Liver (tissue), 10 donors: ENCODE measurements at places on chromosomes 7 and 10.
A peak's percentile ranks its signal among the peaks of the same experiment; 100 is the strongest.

DNA sequence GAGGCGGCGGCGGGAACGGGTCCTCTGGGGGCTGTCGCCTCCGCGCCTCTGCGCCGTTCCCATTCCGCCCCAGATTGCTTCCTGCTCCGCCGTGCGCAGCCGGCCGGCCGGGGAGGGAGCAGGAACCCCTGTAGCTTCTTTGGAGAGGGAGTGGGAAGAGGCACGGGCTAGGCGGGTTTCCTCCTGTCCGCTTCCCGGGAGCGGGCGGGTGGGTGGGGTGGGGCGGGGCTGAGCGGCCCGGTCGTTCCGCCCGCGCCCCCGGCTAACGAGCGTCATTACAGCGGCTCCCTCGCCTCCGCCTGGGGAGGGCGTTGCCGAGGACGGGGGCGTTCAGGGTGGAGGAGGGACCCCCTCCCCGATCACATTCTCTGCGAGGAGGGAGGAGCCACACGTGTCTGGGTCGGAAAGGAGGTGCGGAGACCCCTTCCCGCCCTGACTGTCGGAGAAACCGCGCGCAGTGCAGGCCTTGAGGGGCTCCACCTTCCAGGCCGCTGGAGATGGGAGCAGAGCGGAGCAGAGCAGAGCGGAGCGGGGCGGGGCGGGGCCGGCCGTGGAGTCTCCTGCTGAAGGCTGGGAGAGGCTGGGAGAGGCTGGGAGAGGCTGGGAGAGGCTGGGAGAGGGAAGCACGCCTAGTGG lies 39.7 kb downstream of the AGAP3 start:
- no peak for DNase-seq
- no peaks in the 10 kb centered on the region for H3K4me1 ChIP-seq
- no peak overlapping the region for H3K27ac ChIP-seq
- peaks cover 30% of the 10 kb centered on the region for H3K36me3 ChIP-seq

DNA sequence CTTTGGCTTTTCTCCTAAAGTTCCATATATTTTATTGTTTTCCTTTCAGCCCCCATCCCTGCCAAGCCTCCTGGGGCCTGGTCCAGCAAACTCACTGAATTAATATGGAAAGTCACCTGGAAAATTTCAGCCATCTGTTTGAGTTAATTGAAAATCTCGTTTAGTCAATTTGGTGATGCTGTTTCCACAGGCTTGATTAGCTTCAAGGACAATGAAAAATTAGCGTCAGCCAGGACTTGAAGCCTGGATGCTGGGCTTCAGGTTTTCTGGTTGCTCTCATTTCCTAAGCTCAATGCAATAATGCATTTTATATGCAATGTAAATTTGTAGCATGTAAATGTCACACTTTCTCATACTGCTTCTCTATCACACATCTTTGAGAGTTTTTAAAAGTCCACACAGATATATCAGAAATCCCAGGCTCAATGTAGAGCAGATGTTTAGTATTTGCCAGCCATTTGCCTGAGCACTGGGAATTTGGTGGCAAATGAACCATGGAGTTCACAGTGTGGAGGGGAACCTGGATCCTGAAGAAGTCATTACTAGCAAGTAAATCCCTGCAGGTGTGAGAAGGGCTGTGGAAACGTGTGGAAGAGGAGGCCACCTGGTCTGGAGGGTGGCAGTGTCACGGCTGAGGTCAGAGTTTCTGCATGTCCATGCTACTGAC lies 228.5 kb downstream of the PAXIP1 start:
- DNase-seq: no peak
- no peaks in the 10 kb centered on the region for H3K36me3 ChIP-seq
- H3K4me3 ChIP-seq: no peak overlapping the region
- H3K27ac ChIP-seq: no peak overlapping the region
- no peaks in the 10 kb centered on the region for H3K4me1 ChIP-seq

GRCh38 chr10:123241391-123242141 lies 87.4 kb downstream of the BUB3 start:
- H3K27ac ChIP-seq: no peak overlapping the region
- H3K27me3 ChIP-seq: no peaks in the 10 kb centered on the region
- H3K4me3 ChIP-seq: no peak overlapping the region
- H3K4me1 ChIP-seq: peaks cover 2% of the 10 kb centered on the region
- no peak for DNase-seq

DNA sequence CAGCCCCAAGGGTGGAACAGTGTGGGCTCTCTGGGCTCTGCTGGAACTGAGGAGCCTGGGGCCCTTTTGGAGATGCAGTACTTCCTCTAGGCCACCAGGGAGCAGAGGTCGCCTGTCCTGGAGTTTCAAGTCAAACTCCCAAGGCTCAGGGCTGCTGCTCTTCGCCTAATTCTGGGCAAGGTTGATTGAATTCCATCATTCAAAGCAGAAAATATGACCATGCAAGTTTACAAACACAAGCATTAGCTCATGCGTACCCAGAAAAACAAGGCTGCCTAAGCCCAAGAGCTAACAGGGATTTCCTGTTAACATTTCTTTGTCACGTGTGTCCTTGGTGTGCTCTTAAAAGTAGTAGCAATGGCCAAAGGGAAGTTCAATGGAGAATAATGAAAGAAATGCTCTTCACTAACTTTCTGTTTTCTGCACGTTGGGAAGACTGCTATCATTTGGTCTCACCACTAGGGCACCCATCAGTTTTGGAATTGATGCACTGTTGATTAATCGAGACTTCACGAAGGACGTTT lies 20.1 kb downstream of the LDB3 start:
- no peak overlapping the region for H3K4me3 ChIP-seq
- H3K27me3 ChIP-seq: no peaks in the 10 kb centered on the region
- no peak overlapping the region for H3K27ac ChIP-seq
- H3K36me3 ChIP-seq: no peaks in the 10 kb centered on the region
- peak; percentile 59 for DNase-seq

GRCh38 chr10:4067531-4067930 lies 282.5 kb upstream of the KLF6 start:
- no peaks in the 10 kb centered on the region for H3K4me1 ChIP-seq
- no peak for DNase-seq
- peak overlapping the region; percentile 37 for H3K27ac ChIP-seq
- H3K36me3 ChIP-seq: no peaks in the 10 kb centered on the region
- no peak overlapping the region for H3K4me3 ChIP-seq

GRCh38 chr7:5278766-5279165 lies 4.0 kb upstream of the SLC29A4 start:
- H3K27ac ChIP-seq: no peak overlapping the region
- H3K36me3 ChIP-seq: no peaks in the 10 kb centered on the region
- no peaks in the 10 kb centered on the region for H3K4me1 ChIP-seq
- H3K27me3 ChIP-seq: no peaks in the 10 kb centered on the region
- H3K4me3 ChIP-seq: no peak overlapping the region

DNA sequence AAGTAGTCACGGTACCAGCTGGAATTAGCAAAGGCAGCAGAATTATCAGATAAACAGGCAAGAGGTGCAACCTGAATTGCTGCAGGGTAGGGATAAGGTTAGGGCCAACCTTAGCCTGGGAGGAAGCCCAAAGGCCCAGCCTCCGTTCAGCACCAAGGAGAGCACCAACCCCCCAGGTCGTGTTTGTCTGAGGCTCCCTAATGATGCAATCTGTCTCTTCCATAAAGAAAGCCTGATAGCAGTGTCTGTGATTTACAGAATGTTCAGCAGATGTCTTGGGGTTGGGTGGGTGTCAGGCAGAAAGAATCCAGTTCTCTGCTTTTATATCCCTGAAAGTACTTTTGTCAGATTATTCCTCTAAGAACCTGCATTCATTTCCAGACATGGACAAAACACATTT lies 328.4 kb upstream of the AOAH start:
- H3K27ac ChIP-seq: no peak overlapping the region
- peak; percentile 54 for DNase-seq
- no peaks in the 10 kb centered on the region for H3K27me3 ChIP-seq
- no peaks in the 10 kb centered on the region for H3K4me1 ChIP-seq

DNA sequence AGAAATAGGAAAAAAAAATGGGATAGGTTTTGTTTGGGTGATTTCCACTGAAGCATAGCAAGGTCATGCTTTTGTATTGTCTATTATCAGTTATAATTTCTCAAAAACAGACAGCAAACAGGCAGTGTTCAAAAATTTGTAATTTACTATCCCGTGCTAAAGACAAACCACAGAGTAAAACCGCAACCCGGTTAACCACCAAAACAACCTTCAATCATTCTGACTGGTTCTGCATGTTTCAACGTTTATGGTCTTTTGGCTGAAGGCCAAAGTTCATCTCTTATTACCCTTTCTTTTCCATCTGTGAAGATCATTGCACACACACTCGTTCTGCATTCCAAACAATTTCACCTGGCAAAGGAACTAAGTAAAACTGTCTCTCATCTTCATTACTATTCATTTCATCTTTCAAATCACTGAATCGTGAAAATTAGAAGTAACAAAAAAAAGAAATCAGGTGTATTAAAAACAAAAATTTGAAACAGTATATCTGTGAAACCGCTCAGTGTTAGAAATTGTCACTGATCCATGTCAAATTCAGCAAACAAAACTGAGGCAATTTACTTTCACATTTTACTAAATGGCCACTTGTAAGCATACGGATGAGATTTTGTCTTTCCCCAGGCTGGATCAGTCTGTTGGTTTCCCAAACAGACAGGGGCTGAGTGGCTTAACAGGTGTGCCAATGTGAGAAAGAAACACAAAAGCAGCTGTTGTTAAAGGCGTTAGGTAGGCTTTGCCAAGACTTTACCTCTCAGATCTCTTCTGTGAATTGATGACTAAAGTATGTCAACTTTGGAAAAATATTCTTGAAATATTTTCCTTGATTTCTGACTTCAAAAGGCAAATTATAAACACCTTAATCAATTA lies 539.6 kb downstream of the CNTNAP2 start:
- no peaks in the 10 kb centered on the region for H3K36me3 ChIP-seq
- DNase-seq: no peak
- no peaks in the 10 kb centered on the region for H3K4me1 ChIP-seq
- no peak overlapping the region for H3K4me3 ChIP-seq
- no peak overlapping the region for H3K27ac ChIP-seq
- no peaks in the 10 kb centered on the region for H3K27me3 ChIP-seq

DNA sequence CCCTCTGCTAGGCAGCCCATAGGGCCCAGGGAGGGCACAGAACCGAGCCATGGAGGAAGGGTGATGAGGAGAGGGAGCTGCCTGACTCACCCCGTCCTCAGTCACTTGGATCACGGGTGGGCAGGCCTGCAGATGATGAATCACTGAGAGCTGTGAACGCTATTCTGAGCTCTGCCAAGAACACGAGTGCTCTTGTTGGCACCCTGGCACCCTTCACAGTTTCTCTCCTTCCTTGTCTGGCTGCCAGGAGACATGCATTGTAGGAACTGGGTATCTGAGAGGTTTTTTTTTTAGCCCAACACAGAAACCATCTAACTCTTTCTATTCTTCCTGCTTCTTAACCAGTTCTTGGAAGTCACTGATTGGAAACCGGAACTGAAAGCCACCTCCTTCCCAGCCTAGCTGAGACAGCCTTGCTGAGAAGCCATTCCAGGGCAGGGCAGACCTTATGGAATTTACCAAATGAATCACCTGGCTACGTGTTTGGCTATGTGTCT lies 82.1 kb downstream of the SLC37A3 start:
- H3K27me3 ChIP-seq: no peaks in the 10 kb centered on the region

GRCh38 chr7:149608168-149608567 lies 110.6 kb upstream of the ZNF746 start:
- H3K36me3 ChIP-seq: peaks cover 2% of the 10 kb centered on the region
- no peaks in the 10 kb centered on the region for H3K27me3 ChIP-seq
- no peak overlapping the region for H3K4me3 ChIP-seq
- no peak overlapping the region for H3K27ac ChIP-seq
- no peak for DNase-seq

DNA sequence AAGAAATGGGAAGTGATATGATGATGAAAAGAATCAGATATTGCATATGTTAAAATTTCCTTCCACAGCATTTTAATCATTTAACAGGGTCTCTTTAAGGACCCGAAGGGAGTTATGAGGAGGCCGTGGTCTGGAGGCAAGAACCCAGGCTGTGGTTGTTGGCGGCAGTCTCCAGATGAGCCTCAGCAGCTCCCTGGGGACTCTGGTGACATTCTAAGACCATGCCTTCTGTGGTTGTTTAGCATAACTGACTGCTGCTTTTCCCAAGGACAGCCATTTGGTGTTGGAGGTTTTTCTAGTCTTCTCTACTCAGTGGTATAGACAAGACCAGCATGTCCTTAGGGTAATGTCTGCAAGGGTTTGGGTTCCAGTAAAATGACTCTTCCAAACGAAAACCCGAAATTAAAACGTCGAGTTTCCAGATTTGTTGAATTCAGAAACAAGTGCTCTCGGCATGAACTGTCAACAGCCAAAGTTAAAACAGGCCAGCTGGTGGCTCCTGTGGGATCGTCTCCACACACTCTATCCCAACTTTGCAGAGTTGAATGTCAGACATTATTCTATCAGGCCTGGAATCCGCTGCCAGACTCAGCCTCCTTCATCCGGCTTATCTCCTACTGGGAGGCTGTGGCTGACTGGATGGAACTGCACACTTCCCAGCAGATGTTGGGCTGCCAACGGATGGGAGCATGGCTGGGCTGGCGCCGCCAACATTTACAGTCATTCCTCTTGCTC lies 183.1 kb downstream of the TAX1BP1 start:
- H3K4me3 ChIP-seq: no peak overlapping the region
- H3K4me1 ChIP-seq: no peaks in the 10 kb centered on the region
- no peaks in the 10 kb centered on the region for H3K36me3 ChIP-seq
- no peak overlapping the region for H3K27ac ChIP-seq

GRCh38 chr7:97012365-97013133 lies 7.2 kb downstream of the DLX6 start:
- peaks cover 9% of the 10 kb centered on the region for H3K27me3 ChIP-seq
- H3K27ac ChIP-seq: no peak overlapping the region
- DNase-seq: no peak
- H3K4me3 ChIP-seq: no peak overlapping the region
- no peaks in the 10 kb centered on the region for H3K36me3 ChIP-seq
- peaks cover 2% of the 10 kb centered on the region for H3K4me1 ChIP-seq

- H3K4me3 ChIP-seq: no peak overlapping the region
- no peak for DNase-seq
- no peak overlapping the region for H3K27ac ChIP-seq
Observed at GRCh38 chr7:155278921-155279320, 18.8 kb upstream of the INSIG1 start.

DNA sequence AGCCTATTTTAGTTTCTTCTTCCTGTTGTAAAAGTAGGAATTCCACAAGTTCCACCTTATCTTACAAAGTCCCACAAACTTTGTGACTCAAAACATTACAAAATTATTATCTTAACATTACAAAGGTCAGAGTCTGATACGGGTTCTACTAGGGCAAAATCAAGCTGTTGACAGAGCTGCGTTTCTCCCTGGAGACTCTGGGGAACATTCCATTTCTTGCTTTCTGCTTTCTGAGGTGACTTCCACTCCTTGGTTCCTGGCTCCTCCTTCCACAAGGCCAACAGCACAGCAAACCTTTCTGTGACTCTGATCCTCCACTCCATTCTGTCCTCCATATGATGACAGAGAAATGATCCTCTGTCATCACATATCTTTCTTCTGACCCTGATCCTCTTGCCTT lies 10.6 kb downstream of the OR2F1 start:
- DNase-seq: no peak
- no peaks in the 10 kb centered on the region for H3K4me1 ChIP-seq

GRCh38 chr10:13686331-13686752 lies 99.6 kb downstream of the PRPF18 start:
- peaks cover 28% of the 10 kb centered on the region for H3K4me1 ChIP-seq
- peaks cover 5% of the 10 kb centered on the region for H3K36me3 ChIP-seq
- no peak for DNase-seq
- no peak overlapping the region for H3K27ac ChIP-seq
- H3K27me3 ChIP-seq: no peaks in the 10 kb centered on the region
